D341Med (cell line): ENCODE measurements at places on chromosomes 16 and 17.
A peak's percentile ranks its signal among the peaks of the same experiment; 100 is the strongest.

- DNase-seq, result no peak
Measured at GRCh38 chr16:78130083-78130608, 30.7 kb downstream of the WWOX start.

GRCh38 chr16:64450177-64450576, 671.7 kb downstream of the CDH11 start:
- DNase-seq, result no peak

DNA sequence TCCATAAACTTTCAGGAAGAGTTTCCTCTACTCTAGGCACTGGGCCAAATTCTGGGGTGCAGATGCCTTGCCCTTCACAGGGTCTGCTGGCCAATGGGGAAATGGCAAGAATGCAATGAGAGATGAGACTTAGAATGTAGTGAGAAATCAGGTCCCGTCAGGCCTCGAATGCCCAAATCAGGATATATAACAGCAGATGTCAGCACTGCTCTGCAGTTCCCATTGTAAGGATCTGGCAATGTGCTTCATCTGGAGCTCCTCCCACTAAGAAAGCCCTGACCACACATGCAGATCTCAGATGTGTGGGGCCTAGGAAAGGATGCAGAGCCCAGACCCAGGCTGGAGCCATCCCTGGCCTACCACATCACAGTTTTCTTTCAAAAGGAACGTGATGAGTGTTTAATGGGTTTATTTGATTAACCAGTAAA, 13.9 kb upstream of the LPCAT2 start:
- no peak for DNase-seq

- no peak for DNase-seq
Measured at GRCh38 chr16:82004601-82005000, 6.7 kb downstream of the SDR42E1 start.

GRCh38 chr16:55136356-55137150, 187.4 kb upstream of the IRX6 start:
- DNase-seq, result no peak

GRCh38 chr17:45384047-45384788, 48.5 kb downstream of the ARHGAP27 start:
- DNase-seq, result no peak

GRCh38 chr16:12876778-12877177, 24.6 kb upstream of the SHISA9 start:
- no peak for DNase-seq

DNA sequence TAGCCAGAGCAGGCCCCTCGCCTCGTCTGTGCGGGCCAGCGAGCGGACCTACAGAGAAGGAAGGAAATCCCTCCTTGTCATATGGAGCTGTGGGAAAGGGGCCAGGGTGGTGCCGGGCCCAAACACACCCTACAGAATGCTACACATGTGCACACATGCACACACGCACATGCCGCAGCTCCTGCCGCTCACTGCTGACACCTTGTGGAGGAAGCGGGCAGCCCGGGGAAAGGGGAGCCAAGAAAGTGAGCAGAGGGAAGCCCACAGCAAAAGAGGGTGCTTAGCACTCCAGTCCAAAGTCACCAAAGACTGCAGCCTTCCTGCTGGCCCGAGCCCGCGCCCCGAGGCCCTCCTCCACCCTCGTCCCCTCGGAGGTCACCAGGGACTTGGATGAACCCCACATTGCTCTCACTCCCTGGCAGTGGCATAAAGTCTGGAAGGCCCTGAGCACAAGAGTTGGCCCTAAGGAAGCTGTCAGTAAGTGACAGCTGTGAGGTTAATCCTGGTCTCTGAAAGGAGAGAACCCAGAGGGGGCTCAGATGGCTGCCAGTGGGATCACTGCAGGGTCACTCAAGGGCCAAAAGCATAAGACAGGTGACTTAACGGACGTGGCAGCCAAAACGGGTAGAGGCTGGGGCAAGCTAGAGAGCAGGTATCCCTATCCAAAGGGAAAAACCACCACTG, 68.2 kb downstream of the MYO18A start:
- DNase-seq, result peak; percentile 93

DNA sequence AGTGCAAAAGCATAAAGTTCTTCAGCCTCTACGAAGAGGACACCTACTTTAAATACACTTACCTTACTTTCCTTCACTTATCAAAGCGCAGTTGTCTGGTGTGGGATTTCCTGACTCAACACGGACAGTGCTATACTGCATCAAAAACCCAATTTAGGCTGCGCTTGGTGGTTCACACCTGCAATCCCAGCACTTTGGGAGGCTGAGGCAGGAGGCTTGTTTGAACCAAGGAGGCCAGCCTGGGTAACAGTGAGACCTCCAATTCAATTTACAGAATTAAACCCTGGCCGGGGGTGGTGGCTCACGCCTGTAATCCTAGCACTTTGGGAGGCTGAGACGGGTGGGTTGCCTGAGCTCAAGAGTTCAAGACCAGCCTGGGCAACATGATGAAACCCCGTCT, 4.1 kb downstream of the JMJD6 start:
- no peak for DNase-seq

DNA sequence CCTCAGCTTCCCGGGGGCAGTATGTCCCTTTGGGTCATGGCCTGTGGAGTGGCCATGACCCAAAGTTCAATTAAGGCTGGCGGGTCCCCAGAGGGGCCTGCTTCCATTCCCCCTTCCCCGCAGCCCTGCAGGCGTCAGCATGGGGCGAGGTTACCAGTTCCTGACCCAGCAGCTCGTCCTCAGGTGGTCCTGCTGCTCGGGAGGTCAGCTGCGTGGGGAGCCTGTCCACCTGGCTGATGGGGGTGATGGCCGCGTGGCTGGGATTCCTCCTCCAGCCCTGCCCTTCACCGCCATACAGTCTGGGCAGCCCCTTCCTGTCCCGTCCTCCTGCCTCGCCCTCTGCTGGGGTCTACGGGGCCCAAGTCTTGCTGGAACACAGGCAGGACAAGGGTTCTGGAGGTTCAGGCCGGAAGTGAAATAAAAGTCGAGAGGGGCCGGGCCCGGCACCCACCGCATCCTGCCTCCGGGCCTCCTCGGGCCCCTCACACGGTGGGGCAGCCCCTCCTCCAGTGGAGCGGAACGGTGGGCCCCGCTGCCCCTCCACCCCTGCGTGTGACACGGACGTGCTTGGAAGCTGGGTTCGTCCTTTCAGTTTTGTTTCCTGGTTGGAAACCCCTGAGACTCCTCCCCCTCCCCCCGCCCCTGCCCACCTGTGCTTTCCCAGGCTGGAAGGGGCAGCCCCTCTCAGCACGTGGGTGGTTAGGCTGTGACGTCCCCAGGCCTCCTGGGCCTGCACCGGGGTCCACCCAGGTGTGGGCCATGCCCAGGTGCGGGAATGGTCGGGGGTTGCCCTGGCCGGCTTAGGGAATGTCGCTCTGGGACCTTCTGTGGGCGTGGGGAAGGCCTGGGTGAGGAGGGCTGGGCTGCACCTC, 6.8 kb downstream of the UBALD2 start:
- peak; percentile 51 for DNase-seq

GRCh38 chr16:83952587-83952939, 477 bp upstream of the OSGIN1 start:
- DNase-seq, result peak; percentile 67

DNA sequence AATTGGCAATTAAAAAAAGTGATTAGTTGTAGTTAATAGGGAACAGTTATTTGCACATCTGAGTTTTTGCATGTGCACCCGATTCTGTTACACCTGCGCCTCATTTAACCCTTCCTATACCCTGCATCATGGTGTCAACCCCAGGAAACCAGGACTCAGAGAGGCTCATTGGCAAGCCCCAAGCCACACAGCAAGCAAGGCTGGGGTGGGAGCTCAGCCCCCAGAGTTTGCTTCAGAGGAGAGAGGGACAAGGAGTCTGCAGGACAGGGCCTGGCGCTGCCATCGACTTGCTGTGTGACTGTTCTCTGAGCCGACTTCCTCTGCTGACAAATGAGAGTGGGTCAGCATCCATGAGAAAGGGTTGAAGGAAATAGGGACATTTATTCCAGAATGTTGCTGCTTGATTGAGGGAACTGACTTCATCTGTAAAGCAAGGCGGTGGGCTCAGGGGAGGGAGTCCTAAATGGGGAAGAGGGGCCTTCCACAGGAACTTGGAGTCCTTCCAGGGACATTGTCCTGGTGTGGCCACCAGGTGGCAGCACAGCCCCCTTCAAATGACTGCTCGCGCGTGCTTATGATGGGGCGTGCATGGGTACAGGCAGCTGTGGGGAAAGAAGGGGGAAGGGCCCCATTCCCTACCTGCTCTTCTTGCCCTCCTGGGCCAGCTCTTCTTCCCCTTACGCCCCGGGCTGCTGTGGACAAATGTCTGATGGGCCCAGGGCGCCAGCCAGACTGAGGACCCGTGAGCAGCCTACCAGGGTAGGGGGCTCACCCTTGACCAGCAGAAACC, 51.6 kb downstream of the NT5M start:
- DNase-seq, result peak; percentile 79

- no peak for DNase-seq
Measured at GRCh38 chr16:52707676-52708337, 160.9 kb upstream of the TOX3 start.

DNA sequence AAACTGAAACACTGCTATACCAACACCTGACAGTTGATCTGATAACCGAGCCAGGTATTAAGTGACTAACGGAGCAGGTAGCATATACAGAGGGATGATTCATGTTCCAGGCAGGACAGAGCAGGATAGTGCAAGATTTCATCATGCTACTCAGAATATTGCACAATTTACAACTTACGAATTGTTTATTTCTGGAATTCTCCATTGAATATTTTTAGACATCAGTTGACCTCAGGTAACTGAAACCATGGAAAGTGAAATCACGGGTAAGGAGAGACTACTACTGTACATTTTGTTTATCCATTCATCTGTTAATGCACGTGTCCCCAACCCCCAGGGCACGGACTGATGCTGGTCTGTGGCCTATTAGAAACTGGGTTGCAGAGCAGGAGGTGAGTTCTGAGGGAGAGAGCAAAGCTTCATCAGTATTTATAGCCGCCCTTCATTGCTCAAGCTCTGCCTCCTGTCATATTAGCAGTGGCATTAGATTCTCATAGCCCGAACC, 14.5 kb upstream of the PPM1E start:
- no peak for DNase-seq

DNA sequence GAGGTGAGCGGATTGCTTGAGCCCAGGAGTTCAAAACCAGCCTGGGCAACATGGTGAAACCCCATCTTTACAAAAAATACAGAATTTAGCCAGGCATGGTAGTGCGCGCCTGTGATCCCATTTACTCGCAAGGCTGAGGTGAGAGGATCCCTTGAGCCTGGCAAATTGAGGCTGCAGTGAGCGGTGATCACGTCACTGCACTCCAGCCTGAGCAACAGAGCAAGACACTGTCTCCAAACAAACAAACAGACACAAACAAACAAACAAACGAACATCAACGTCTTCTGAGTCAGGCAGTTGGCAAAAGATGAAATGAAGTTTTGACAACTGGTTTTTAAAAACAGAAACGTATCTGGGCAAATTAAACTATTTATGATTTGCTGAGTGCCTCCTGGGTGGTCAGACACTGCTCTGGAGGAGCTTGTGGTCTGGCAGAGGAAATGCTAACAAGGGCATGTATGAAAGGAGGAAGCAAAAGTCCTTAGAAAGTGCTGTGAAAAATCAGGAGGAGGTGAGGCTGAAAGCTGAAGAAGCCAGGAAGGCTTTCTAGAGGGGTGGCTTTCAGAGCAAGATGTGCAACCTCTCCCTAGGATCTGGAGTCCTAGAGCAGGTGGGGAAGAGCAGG, 10.2 kb upstream of the KRT20 start:
- no peak for DNase-seq

GRCh38 chr16:66656547-66656946, 40.0 kb downstream of the CMTM4 start:
- DNase-seq, result no peak

DNA sequence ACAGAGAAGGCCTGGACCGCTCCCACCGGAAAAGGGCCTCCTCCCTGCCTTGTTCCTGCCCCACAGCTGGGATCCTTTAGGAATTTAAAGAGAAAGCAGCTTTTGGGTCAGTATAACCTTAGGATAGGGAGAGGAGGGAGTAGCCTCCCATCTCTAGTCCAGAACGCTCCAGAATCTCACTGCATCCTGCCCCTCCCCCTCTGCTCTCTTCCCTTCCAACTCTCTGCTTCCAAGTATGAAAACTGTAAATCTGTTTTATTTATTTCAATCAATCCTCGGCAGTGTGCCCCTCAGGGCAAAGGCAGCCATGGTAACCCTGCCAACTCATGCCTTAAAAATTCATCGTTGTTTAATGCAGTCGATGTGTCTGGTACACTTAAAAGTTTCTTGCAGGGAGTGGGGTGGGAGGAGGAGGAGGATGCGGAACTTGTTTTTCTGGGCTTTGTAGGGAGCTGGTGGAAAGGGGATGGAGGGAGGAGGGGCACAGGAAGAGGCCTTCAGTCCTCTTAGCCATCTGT, 21.2 kb upstream of the MTSS2 start:
- no peak for DNase-seq

DNA sequence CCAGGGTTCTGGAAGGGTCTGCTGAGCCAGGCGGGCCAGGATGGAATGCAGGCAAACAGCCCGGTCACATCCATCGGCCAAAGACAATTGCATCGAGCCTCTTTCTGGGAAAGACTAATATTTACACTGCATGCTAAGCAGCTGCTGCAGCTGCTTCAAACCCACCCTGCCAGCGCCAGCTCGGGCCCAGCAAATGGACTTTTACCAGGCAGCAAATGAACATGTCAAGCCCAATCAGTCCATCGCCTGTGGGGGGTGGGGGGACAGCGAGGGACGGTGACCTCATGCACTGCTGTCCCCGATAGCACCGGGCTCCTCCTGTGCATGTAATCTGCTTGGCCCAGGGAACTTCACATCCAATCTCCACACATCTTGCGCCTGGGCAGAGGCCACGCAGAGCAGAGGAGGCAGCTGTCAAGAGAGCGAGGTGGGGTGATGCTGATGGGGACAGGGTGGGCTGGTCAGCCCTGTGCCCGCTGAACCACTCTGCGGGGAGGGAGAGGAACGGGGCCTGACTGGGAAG, 39.4 kb upstream of the CDH5 start:
- no peak for DNase-seq

- DNase-seq, result no peak
Measured at GRCh38 chr17:61279476-61280145, 120.0 kb upstream of the TBX2 start.

GRCh38 chr17:47172696-47173565, 16.2 kb downstream of the CDC27 start:
- DNase-seq, result no peak

DNA sequence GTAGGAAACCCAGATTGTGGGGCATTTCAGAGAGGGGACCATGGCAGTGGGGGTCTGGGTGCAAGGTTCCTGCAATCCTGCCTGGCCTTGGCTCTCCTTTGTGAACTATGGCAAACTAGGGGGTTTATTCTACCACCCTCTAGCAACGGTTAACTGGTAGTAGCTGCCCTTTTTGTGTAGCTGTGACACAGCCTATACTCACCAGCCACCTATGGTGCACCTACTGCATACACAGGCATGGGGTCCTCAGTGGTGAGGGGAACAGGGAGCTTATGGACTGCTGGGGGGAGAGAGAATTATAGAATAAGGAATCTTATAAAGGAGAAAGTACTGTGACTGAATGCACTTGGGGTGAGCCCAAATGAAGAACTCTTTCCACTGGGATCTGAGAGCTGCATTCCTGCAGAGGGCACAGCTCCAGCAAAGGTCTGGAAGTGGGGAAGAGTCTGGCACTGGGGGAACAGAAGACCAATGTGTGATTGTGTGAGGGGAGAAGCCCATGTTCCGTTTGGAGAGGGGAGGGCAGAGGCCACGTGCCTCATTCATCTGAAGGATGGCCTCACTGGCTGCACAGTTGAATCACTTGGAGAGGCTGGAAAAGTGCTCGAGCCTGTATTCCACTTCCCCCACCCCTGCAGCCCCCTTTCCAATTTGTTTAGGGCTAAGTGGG, 2.1 kb downstream of the MT1X start:
- no peak for DNase-seq

- DNase-seq, result peak; percentile 65
Measured at GRCh38 chr16:78748220-78748929, 648.9 kb downstream of the WWOX start.
